ENCODE measurements at places on chromosomes 1 and 21.

DNA sequence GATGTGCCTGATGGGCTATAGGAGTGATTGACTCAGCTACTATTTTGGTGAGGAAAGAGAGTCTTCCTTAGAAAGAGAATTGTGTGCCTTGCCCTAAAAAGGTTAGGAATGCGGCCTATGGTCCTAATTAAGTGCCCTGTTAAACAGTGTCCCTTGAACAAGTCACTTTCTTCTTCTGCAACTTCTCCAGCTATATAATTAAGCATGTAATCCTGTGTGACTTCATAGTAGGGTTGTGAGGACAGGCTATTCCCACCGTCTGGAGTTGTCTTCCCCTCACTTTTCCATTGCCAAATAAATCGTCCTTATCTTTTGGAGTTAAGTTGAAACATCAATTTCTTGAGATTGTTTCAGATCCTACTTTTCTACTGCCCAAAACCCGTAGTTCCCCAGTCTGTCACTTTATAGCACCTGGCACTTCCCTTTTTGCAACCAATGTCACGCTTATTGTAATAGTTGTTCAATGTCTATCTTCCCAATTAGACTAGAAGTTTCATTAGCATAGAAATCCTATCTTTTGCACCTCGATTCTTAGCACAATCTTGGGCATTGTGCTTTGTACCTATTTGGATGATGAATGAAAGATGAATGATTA, 27.6 kb upstream of the SLC16A1 start:
- DNase-seq: no peak

- no peak for DNase-seq
These were observed 10.8 kb downstream of the COQ8A start for GRCh38 chr1:226950871-226951270.

- DNase-seq: no peak
These were observed 112.9 kb upstream of the ZNF678 start for GRCh38 chr1:227450489-227450888.

DNA sequence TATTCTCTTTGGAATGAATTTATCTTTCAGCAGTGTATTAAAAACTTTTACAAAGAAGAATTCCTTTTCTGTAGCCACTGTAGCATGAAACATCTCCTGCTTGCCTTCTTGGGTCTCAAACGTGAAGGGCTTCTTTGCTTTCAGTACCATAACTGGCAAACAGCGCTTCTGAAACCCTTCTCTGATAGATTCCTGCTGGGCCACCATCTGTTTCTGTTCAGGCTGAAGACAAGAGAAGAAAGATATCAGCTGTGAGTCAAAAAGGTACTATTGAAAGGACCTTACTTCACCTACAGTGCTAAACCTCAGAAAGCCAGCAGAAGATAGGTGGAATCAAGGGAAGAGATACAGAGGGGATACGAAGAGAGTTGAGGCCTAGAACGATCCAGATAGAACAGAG, 10.5 kb downstream of the AIM2 start:
- DNase-seq: no peak

- DNase-seq: no peak
These were observed 705 bp upstream of the QSOX1 start for GRCh38 chr1:180154003-180154324.

DNA sequence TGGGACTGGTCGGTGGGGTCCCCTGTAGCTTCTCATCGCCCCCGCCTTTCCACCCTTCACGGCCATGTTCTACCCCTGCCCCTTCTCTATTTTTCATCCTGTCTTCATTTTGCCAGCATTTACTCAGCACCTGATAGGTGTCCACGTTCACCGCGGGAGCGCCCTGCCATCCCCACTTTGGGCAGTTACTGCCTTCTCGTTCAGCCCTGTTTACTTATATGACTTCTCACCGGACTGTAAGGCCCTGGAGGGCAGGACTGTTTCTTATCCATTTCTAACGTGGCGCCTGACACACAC, 380 bp downstream of the MFN2 start:
- DNase-seq: no peak

- DNase-seq: peak; percentile 38
These were observed 34.6 kb upstream of the CD55 start for GRCh38 chr1:207286786-207287468.

DNA sequence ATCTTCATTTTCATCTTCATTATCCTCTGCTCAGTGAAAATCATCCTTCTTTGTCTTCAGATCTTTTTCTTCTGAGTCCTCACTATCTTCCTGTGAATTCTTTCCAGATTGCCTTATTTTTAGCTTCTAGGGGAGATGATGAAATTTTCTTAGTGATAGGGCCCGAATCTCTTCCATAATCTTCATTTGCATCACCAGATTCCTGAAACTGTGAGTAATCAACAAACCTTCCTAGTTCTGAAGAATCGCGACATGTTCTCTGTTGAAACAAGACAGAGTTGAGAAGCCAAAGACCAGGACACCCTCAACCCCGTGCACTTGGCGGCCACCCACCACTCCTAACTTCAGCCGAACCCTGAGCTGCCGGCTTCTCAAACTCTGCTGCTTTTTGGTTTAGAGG, 92.8 kb upstream of the CDC42BPA start:
- DNase-seq: no peak

GRCh38 chr1:157403203-157403602, 149.1 kb downstream of the FCRL5 start:
- no peak for DNase-seq

DNA sequence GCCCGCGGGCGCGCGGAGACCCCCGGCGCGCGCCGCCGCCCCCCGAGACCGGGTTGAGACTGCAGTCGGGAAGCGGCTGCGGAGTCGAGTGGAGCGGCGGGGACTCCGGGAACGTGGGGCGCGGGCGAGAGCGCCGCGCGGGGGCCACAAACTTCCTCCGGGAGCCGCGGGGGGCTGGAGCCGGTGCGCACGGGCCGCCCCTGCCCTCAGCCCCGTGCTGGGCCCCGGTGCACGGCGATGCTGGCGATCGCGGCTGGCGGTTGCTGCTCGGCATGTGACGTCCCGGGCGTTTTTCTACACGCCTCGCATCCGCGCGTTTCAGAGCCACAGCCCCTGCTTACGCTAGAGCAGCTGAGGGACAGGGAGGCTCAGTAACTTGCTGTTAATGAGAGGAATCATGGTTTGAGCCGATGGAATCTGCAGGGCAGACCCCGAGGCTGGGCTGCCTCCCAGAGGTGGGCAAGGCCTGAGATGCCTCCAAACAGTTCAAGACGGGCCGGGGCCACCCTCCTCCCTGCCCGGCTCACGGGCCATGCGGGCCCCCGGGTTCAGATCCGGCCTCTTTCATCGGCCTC, 520 bp downstream of the TMEM201 start:
- no peak for DNase-seq

- no peak for DNase-seq
These were observed 2.0 kb downstream of the FCER1G start for GRCh38 chr1:161216945-161217712.

GRCh38 chr21:35548904-35549615, 500.0 kb upstream of the RUNX1 start:
- no peak for DNase-seq

GRCh38 chr1:185528084-185528676, 206.0 kb upstream of the HMCN1 start:
- no peak for DNase-seq

GRCh38 chr1:91647061-91647460, 146.4 kb downstream of the CDC7 start:
- DNase-seq: no peak

DNA sequence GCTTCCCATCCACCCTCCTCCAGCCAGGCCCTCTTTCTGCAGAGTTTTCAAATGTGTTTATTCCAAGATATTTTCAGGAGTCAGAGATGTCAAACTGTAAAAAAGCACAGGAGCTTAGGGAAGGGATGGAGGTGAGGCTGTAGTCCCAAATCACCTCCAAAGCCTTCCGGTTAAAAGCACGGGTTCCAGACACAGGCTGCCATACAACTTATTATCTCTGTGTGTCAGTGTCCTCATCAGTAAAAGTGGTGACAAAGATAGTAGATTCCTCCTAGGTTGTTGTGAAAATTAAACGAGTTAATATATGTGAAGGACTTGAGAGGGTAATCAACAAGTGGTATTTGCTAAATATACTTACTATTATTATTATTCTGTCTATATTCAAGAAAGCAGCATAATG, 15.1 kb downstream of the S100A7A start:
- no peak for DNase-seq

GRCh38 chr1:199724049-199724448, 303.5 kb upstream of the NR5A2 start:
- DNase-seq: no peak

DNA sequence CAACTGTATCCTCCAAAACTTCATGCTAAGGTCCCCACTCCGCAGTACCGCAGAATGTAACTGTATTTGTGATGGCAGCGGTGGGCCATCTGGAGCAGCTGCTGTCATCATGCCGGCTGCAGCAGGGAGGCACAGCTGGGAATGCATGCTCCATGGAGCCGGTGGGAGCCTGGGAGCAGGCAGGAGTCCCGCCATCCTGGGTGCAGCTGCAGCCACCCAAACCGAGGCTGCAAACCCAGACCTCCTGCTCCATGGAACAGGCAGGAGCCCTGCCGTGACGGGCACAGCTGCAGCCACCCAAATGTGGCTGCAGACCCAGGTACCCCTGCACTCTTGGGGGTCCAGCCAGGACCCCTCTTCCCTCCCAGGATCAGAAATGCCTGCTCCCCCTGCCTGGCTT, 80.3 kb downstream of the SCMH1 start:
- DNase-seq: no peak

- peak; percentile 51 for DNase-seq
These were observed 100.2 kb downstream of the DPYD start for GRCh38 chr1:97820470-97821188.

DNA sequence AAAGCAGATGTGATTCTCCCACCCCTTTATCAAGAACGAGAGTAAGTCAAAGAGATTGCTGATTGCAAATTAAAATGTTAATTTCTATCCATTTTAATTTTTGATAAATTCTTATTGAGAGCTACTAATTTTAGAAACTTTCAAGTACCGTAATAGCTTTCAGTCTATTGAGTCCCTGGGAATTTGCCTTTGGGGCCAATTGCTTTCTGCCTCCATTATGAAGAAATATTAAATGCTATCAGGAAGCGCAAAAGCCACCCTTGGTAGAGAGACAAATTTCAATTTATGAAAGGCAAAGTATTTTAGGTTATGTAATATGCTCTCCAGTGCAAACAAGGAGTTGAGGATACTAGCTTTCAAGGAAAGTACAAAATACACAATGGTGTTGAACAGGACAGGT, 332.2 kb downstream of the RGS7 start:
- DNase-seq: no peak

GRCh38 chr21:41753006-41753898, 13.6 kb downstream of the RIPK4 start:
- DNase-seq: peak; percentile 42

DNA sequence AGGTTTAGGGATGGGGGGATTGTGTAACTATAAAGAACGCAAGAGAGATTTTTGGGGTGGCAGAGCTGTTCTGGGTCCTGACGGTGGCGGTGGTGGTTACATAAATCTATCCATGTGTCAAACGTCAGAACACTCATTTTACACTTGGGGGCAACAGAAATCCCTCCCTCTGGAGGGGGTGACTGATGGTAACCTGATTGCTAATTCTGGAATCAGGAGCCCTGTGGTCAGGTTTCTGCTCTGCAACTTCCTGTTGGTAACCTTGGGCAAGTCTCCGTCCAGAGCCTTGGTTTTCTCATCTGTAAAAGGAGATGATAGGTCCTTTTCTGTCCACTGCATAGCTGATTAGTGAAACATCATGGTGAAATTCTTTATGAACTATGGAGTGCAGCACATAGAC, 40.9 kb downstream of the ALPL start:
- DNase-seq: no peak

DNA sequence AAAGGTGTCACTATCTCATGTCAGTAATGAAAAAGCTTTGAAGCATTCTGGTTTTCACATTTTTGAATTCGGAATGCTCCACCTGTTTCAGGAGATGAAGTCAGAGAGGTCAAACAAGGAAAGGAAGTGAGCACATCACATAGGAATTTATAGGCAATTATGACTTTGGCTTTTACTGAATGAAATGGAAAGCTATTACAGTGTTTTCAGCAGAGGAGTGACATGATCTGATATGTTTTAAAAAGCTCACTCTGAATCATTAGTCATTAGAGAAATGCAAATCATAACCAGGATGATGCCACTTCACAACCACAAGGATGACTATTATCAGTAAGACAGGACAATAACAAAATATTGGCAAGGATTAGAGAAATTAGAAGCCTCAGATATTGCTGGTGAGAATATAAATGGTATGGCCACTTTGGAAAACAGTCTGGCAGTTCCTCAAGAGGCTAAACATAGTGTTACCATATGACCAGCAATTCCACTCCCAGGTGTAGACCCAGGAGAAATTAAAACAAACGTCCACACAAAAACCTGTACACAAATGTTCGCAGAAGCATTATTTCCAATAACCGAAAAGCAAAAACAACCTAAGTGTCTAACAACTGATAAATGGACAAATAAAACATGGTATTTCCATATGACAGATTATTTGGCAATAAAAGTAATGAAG, 7.5 kb downstream of the TAF1A start:
- no peak for DNase-seq

DNA sequence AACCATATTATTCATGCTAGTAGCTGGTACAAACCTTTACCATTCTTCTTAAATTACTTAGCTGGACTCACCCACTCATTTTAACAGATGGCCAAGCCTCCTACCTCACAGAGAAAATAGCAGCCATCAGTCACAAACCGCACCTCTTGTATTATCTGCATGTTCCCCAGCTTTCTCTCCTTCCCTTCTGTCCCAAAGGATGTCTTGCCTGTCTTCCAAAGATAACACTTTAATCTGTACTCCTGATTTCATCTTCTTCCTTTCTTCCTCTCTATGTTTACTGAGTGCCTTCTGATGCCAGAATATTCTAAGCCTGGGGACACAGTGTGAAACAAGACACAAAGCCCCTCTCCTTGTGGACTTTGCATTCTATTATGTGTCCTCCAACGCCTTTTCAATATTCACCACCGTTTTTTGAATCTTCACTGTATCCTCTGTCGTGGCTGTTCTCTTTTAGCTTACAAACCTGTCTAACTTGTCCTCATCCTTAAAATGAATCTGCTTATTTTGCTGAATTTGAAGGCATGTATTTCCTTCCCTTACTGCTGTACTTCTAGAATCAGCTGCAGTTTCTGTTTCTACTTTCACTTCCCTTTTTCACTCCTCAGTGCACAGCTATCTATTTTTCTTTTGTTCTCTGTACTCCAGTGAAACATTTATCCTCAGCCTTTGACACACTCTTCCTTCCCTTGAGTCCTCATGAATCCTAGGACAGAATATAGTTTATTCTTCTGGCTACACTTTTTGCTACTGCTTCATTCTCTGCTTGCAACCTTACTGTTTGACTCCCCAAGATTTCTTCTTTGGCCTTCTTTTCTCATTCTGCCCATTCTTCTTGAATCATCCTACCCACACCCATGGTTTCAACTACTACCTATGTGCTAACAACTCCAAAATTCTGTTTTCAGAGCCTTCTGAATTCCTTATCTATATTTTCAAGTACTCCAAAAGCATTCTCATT, 216.9 kb upstream of the SAMSN1 start:
- no peak for DNase-seq

All from kidney (tissue), 22 donors.